Activated T-helper 2 cell treated with anti-CD3 and anti-CD28 coated beads, Interferon-gamma antibody, Interleukin-2, Interleukin-4, amounts not matched to agents 10 μg/mL and 5 μg/mL and 100 μg/mL, durations not matched to agents 14 hours and 24 hours and 36 hours (primary cell): ENCODE measurements at places on chromosomes 3 and 15.
A peak's percentile ranks its signal among the peaks of the same experiment; 100 is the strongest.

DNA sequence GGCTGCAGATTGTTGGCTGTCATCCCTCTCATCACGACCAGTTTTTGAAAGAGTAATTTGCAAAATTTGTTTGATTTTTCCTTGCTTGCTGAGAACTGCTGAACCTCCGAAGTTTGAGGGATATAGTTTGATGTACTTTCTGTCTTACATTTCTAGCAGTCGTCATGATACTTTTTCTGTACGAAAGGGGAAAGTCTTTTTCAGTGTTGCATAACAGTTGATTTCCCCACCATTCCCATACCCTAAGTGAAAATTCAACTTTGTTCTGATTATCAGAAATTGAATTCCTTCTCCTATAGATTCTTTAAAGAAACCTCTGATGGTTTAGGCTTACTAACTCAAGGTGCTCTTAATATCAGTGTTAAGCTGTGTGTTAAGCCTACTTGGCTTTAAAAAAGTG is 1.6 kb downstream of the PDE8A start:
- no peak for DNase-seq

- DNase-seq, result no peak
Measured at GRCh38 chr3:185878920-185879319, 54.1 kb upstream of the IGF2BP2 start.

- DNase-seq, result no peak
Measured at GRCh38 chr3:21962456-21962855, 211.4 kb upstream of the ZNF385D start.

DNA sequence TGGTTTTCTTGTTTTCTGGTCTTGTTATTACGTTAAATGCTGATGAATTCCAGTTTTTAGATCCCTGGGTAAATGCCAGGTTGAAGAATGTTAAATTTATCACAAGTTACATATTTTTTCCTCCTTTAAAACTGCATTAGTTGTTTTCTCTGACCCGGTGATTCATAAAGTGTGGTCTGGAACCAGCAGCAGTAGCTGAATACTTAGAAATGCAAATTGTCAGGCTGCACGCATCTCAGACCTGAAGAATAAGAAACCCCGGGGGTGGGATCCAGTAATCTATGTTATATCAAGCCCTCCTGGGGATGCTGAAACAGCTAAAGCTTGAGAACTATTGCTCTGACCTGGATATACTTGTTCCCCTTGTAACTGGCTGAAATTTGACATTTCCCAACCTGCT is 69.1 kb downstream of the PEX5L start:
- no peak for DNase-seq

DNA sequence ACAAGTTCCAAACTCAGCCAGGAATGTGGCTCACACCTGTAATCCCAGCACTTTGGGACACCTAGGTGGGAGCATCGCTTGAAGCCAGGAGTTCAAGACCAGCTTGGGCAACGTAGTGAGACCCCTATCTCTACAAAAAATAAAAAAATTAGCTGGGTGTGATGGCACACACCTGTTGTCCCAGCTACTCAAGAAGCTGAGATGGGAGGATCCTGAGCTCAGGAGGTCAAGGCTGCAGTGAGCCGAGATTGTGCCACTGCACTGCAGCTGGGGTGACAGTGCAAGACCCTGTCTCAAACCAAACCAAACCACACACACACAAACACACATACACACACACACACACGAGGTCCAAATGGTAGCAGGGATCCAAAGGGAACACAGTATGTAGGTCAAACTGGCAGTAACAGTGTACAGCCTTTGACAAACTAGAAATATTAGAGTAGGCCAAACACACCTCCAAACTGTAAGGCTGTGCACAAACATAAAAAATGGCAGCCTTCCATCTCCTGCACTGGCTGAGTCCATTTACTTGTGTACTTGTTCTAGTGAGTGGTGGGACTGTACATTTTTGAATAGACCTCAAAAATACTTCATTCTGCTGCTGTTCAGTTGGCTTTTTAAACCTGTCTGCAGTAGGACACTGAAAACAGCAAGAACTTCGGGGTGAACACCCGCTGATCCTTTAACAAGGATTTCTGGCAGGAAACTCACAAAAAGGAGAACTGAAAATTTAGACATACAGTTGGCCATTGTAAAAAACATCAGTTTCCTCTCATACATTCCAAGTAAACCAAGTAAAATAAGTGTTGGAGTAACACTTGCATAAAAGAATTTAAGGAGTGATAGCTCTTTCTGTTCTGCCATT is 33.6 kb downstream of the INTS14 start:
- no peak for DNase-seq

- no peak for DNase-seq
Measured at GRCh38 chr3:61278713-61279112, 27.5 kb upstream of the FHIT start.

- no peak for DNase-seq
Measured at GRCh38 chr3:16849795-16850194, 35.0 kb upstream of the PLCL2 start.

- DNase-seq, result no peak
Measured at GRCh38 chr15:78365917-78366316, 25.8 kb downstream of the CRABP1 start.

DNA sequence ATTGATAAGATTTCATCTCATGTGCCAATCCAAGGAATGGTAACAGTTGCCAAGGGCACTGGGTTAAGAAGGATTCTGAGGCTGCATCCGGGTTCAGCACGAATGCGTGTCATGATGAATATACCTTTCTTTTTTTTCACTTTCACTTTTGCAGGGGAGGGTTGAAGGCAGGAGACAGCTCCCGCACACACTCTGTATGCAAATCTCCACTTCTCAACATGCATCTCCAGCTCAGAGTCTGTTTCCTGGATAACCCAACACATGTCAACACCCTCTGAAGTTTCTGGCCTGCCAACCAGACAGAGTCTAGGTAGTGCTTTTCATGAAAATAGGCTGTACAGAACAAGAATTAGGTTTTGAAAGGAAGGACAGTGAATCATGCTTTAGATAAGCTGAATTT is 21.6 kb downstream of the B4GALT4 start:
- peak; percentile 33 for DNase-seq

DNA sequence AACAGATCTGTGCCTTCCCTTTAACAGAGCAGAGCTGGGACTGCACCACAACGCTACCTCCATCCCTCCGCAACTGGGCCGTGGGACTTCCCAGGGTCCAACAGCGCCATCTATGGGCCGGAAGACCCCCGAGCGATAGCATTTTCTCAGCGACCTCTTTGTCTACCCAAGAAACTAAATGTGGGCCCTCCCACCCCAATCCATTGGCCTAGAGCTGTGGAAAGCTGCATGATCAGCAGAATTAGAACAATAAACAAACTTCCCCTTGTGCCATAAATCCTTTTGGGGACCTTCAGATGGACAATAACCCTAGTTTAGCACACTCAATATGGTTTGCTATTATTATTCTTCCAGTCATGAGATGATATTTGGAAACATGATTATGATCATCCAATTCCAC is 74.8 kb upstream of the NTRK3 start:
- DNase-seq, result peak; percentile 24

DNA sequence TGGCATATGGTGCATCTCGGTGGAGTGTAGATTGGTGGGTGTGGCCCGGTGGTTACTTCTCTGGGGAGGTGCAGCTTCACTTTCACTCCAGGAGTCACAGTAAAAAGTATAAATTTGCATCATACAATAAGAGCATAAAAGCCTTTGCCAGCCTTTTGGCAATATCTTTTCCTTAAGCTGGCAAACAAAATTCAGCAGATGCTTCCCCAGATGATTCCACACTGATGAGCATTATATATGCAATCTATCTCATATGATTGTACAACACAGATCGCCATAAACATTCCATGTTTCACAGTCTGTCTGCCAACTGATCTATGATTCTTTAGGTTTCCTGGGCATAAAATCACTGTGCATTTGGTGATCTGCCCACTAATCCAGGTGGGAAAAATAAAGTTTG is 120.2 kb upstream of the ALCAM start:
- no peak for DNase-seq

GRCh38 chr15:48336940-48337339 is 5.7 kb downstream of the DUT start:
- no peak for DNase-seq

DNA sequence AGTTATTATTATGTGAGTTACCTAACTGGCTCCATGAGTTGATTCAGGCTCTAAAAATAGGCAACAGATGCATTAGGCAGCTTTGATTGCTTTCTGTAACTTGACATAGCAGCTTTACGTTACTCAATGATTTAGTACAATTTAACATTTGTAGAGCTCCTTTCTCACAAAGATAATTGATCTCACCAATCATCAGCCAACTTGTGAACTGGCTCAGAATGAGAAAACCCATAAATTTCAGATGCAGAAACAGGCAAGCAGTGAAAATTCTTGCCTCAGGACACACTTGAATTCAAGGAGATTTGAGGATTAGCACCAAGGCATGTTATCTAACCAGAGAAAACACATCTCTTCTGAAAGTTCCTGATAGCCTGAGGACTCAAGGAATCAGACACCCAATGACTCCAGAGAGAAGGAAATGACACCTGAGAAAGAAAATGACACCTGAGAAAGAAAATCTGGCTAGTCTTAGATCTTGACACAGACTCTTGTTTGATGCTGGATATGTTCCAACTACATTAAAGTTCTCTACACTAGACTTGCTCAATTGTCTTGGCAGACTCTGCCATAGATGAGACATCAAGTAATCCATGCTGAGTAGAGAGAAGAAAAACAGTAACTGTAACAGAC is 315.1 kb upstream of the CBLB start:
- DNase-seq, result no peak

GRCh38 chr15:42650208-42651066 is 75.0 kb downstream of the STARD9 start:
- DNase-seq, result peak; percentile 60

- DNase-seq, result no peak
Measured at GRCh38 chr3:193295985-193296384, 55.0 kb downstream of the PLAAT1 start.

GRCh38 chr15:70308011-70308734 is 210.5 kb upstream of the TLE3 start:
- no peak for DNase-seq

GRCh38 chr3:30048431-30048830 is 558.0 kb upstream of the TGFBR2 start:
- no peak for DNase-seq

GRCh38 chr3:42367903-42368302 is 42.5 kb downstream of the LYZL4 start:
- no peak for DNase-seq

GRCh38 chr3:126811530-126811929 is 107.5 kb downstream of the CHCHD6 start:
- DNase-seq, result no peak

GRCh38 chr3:142888481-142889211 is at the start of gene PCOLCE2:
PCOLCE2 (minus strand) TSS chr3:142889083; CDS start chr3:142888896, 187 bp downstream.
- no peak for DNase-seq

DNA sequence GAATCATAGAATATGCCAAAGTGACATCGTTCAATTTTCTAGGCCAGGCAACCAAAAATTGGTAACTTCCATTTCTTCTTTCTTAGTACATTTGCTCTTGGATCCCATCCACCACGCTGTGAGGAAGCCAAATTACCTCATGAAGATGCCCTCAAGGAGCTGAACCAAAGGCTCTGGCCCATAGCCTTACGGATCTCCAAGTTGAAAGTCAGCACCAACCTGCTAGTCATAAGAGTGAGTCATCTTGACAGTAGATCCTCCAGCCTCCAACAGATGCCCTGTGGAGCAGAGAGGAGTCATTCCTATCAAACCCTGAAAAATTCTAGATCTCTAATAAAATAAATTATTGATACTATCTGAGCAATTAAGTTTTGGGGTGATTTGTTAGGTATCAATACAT is 322.5 kb upstream of the COL8A1 start:
- no peak for DNase-seq

DNA sequence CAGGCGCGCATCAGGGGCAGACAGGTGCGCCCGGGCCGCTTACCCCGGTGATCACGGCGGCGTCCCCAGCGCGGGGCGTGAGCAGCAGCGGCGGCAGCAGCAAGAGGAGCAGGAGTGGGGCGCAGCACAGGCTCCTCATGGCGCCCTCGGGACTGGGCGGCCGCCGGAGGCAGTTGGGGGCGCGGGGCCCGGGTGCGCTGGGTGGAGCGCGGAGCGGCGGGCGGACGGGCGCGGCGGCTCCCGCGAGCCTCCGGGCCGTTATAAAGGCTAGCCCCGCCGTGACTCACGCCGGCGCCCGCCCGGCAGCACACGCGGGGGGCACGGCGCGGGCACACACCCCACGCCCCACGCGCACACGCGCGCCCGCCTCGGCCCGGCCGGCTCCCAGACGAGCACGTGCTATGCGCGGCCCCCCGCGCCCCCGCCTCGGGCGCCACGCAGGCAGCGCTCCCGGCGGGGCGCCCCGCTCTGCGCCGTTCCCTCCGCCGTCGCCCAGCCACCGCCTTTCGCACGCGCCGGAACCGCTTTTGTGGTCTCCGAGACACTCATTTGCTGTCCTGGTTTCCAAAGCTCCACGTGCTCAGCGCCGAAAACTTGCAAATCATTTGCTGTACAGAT is at the start of gene PROK2:
Gene PROK2, minus strand, starts transcription at position 235 of the 618 bp plus-strand sequence. Its CDS starts 96 bp downstream, at position 139.
- DNase-seq, result no peak

- peak; percentile 42 for DNase-seq
Measured at GRCh38 chr3:125125821-125126245, 70.0 kb upstream of the HEG1 start.

- DNase-seq, result no peak
Measured at GRCh38 chr3:100811779-100812507, 102.6 kb downstream of the TFG start.

GRCh38 chr15:62975515-62975914 is 67.0 kb upstream of the TPM1 start:
- no peak for DNase-seq

GRCh38 chr3:175057401-175057800 is 198.3 kb downstream of the NAALADL2 start:
- DNase-seq, result no peak

GRCh38 chr3:172918568-172919296 is 168.2 kb downstream of the ECT2 start:
- DNase-seq, result no peak

DNA sequence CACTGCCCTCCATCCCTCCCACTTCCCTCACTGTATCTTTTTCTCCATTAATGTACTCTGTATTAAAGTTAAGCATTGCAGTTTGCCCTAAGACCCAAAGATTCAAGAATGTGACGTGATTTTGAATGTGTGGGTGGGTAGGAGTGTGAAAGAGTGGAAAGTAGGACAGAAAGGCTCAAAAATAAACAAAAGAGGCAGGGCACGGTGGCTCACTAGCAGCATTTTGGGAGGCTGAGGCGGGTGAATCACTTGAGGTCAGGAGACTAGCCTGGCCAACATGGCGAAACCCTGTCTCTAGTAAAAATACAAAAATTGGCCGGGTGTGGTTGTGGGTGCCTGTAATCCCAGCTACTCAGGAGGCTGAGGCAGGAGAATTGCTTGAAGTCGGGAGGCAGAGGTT is 18.4 kb downstream of the TFRC start:
- no peak for DNase-seq

GRCh38 chr3:140870351-140870750 is 71.3 kb upstream of the SLC25A36 start:
- DNase-seq, result no peak
